ENCODE measurements at places on chromosomes 2 and 18.

DNA sequence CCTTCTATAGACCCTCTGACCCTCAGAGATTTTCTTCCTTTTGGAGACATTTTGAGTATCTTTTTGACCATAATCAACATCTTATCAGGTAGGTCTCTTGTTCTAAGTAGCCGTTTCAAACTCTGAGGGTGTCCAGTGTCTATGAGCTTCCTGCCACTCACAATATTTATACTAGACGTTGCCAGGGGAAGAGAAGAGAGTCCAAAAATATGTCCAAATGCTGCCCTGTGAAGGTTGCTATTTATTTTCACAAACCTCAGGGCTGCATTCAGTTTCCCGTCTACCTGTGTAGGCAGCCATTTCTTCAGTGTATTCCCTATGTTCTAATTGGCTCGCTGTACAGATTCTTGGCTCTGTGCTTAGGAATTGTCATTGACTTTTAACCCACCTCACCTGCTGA, 986 bp upstream of the DSG1 start:
- DNase-seq, result no peak

- no peak for DNase-seq
Observed at GRCh38 chr2:197647961-197648690, 27.3 kb downstream of the RFTN2 start.

- no peak for DNase-seq
Observed at GRCh38 chr2:197560146-197560665, 44.3 kb downstream of the MOB4 start.

DNA sequence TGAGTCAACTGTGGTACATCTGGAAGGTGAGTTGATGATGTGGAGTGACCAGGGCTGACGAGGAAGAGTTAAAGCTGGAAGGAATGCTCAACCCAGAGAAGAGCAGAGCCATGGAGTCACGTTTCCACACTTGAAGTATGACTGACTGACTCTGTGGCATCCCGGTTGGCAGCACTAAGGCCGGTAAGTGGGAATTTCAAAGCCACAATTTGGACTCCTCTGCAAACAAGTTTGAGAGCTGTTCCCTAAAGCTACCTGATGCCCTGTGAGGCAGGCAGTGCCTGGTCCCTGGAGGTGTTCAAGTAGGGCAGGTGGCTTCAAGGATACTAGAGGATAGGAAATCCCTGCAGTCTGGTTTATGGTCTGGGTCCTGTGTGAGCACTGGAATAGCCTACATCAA, 69.3 kb upstream of the ITGB6 start:
- DNase-seq, result no peak

Measured in Right ventricle myocardium inferior (tissue), 1 donor.